Epithelial cell of prostate (primary cell): ENCODE measurements at places on chromosomes 6 and 20.

DNA sequence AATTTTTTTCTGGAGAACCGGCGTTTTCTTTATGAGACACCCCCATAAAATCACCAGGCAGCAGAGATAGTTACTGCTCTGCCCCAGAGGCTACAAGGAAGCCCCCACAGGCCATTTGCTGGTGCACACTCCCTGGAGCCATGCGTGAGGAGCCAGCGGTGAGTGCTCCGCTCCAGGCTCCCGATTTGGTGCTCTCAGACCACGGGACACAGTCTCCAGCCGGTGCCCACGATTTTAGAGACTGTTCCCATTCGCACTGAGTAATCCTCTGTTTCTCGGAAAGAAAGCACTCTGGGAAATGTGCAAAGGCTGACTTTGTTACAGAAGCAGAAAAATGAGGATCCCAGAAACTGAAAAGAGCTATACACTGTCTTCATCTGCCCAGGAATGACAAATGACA lies 104.9 kb downstream of the RNASET2 start:
- DNase-seq = no peak

DNA sequence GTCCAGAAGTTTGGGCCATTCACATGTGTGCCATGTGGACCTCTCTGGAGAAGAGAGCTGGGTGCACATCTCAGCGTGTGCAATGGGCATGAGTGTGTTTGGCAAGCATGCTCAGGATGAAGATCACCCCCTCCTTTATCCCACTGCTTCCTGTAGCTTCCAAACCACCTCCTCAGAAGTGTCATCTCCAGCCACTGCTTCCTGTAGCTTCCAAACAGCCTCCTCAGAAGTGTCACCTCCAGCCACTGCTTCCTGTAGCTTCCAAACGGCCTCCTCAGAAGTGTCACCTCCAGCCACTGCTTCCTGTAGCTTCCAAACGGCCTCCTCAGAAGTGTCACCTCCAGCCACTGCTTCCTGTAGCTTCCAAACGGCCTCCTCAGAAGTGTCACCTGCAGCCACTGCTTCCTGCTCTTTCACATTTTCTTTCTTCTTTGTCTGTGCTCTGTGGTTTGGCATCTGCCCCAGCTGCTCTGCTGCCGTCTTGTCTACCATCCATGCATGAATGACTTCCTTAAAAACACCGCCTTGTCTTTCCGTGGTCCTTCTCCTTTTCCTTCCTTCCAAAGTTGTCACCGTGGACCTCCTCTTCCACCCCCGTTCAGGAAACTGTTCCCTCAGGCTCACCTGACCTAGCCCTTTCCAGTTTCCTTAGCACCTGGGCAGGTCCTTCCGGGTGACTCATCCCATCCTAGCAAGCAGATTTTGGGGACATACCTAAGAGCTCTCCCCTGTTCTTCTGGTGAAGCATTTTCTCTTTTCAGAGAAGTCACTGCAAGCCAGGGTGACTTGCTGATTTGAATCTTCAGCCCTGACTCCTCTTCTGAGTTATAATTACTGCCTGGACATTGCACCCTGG lies 43.5 kb upstream of the TIAM2 start:
- no peak for DNase-seq

DNA sequence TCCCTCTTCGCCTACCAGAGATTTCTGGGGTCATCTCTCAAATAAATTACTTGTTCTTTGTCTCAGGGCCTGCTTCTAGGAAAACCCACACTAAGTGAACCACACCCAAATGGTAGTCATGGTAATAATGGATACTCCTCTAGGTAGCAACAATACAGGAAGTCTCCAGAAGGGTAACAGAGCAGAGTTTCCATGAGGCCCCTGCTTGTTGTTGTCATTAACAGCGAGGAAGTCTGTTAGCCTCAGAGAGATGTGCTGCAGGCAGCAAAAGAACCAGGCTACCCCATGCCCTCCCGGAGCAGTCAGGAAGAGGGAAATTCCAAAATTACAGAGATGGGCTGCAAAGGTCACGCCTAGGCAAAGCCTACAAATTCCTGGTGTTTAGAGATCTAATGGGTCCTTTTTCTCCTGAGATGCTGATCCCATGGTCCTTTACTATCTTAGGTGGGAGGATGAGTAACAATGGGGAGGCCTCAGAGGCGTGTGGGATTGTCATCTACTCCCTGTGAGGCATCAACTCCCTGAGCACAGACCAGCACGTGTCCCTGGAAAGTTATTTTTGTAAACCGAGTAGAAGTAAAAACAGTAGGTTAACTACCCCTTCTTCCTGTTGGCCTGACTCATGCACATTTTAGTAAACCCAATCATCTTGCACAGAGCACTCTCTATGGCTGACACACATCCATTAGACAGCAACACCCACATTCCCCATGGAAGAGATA lies 10.1 kb downstream of the ISM1 start:
- DNase-seq = peak; percentile 16

DNA sequence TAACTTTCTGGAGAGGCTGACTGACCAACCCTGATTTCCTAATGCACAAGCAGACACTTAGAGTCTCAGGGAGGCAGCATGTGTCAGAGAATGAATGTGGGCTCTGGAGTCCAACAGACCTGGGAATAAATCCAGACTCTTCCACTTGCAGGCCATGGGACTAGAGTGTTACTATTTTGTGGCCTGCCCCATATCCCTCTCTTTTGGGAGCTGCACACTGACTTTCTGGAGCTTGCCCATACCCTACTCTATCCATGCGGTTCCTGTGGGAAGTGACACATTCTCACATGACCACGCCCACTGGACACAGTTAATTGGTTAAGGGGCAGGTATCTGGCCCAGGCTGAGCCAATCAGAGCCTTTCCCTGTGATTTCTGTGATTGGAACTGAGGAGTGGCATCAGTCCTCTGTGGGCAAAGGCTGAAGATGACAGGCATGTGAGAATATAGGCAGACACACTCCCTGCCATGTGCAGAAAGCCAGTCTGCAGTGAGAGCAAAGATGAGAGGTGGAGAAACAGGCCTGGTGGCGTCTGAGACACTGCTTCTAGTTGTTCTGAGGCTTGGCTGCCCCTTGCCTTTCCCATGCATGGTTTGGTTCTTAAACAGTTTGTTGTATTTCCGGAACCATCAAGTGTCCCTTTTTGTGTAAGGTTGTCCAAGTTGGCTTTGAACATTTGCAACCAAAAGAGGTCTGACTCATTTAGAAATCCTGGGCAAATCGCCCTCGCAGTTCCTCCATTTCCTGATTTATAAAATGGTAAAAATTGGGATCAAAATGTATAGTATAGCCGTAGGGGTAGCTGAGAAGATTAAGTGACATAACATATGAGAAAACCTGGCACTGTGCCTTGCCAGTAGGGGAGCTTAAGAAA lies 125.6 kb downstream of the CDC5L start:
- no peak for DNase-seq

- DNase-seq = no peak
These were observed 67.7 kb downstream of the SLC16A10 start for GRCh38 chr6:111154981-111155380.

DNA sequence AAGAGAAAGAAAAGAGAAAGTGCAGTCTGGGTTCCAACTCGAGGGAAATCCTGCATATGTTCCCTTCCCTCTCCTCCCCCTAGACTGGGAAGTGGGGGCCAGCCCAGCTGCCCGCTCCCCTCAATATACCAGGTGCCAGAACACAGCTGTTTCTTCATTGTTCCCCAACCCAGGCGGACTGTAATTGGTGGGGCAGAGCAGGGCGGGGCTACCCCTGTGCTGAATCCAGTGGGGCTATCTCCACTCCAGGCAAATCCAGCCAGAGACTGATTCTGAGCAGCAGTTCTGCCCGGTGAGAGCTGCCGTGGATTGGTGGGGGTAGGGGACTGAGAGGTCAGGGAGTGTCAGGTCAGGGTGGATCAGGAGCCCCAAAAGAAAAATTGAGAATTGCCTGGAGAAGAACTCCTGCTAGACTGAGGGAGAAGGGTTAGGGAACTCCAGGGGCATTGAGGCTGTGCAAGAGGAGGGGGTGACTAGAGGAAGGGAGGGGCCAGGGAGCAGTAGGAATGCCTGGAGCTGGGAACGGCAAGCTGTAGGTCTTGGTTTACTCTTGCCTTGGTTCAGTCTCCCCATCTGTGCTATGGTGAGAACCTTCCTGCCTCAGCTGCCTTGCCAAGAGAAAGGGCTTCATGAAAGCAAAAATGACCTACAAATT lies at the start of gene MYMX:
MYMX (plus strand) TSS at position 250 of the 655 bp plus-strand sequence. CDS start 546 bp downstream, outside the sequence.
- no peak for DNase-seq
